Osteoblast (primary cell): ENCODE measurements at places on chromosomes 4 and X. TPM values are rescaled to one million over a fixed set of nuclear protein-coding genes. Genes with fewer than 3 reads are reported as not detected.

DNA sequence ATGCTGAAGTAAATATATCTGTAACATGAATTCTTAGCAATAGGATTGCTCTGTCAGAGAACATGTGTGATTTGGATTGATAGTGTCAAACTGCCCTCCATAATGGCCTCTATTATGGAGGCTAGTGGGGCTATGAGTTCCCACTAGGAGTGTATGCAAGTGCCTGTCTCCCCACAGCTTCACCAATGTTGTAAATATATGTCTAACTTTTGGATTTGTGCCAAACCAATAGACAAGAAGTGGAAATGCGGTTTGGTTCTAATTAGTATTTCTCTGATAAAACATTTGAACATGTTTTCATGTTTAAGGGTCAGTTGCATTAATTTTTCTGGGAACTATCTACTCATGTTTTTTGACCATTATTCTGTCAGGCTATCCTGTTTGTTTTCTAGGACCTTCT is 28.1 kb downstream of the GPAT3 start:
- no peak for DNase-seq

DNA sequence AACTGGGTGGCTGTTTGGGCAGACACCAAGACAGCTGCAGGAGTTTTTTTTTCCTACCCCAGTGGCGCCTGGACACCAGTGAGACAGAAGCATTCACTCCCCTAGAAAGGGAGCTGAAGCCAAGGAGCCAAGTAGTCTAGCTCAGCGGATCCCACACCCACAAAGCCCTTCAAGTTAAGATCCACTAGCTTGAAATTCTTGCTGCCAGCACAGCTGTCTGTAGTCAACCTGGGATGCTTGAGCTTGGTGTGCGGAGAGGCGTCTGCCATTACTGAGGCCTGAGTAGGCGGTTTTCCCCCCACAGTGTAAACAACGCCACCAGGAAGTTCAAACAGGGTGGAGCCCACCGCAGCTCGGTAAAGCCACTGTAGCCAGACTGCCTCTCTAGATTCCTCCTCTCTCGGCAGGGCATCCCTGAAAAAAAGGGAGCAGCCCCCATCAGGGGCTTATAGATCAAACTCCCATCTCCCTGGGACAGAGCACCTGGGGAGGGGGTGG is 171.4 kb downstream of the ARHGEF9 start:
- DNase-seq = no peak

DNA sequence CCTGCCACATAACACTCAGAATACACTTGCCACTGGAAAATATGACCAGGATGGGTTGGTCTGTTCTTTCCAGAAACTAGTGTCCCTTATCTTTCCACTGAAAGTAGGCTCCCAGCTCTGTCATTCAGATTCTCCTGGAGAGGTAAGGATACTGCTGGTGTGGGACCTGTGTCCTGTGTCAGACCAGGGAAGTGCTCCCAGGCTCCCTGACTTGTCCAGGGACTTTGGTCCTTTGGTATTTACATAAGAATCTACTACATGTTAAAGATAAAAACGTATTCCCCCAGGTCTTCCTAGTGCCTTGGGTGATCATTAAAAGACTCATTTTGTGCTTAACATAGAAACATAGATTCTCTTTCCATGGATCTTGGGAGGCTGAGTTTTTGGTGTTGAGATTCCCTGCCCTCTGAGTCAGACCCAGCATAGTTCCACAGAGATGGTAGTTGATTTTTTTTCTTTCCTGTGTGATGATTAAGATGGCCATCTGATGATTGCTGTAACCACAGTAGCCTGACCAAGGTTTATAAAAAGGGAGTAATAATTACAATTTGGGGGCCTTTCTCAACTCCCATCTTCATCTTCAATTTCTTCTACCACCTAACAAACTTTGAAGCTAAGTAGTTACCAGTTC is 159.8 kb upstream of the JADE1 start:
- peak; percentile 91 for DNase-seq

- peak; percentile 38 for DNase-seq
Measured at GRCh38 chr4:24765376-24765988, 29.9 kb upstream of the SOD3 start.

GRCh38 chr4:181108237-181108636 is 1135.0 kb upstream of the TENM3 start:
- DNase-seq = no peak

DNA sequence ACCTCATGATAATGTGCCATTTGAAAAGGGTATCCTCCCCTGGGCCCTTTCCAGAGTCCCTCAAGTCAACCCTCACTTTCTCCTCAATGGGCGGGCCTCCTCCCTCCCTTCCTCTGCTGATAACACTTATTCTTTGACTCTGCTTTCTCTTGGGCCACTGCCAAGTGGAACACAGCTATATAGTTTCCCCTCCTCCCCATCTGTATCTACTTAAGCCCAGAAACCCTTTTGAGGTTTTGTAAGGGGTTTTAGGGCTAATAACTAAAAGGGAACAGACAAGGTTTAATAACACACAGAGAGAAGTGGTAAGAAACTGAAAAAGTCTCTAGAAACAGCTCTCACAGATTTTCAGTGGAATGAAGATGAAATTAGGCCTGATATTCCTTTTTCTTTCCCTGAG is 116.7 kb downstream of the GPC3 start:
- no peak for DNase-seq

DNA sequence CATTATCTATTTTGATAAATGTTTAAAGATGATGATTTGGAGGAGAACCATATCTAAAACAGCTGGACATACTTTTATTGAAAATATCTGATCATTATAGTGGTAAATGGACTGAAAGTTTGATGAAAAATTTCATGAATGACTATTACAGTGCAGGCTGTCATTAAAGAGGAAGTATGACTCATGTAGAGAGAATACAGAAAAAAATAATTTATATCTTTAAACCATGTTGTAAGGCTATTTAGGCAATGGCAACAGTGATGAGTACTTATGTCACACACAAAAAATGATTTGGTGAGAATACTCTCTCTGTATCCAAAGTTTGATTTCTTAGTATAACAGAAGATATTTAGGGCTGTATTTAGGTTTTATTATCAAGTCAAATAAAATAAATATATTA is 3.9 kb upstream of the GLRB start:
- no peak for DNase-seq

DNA sequence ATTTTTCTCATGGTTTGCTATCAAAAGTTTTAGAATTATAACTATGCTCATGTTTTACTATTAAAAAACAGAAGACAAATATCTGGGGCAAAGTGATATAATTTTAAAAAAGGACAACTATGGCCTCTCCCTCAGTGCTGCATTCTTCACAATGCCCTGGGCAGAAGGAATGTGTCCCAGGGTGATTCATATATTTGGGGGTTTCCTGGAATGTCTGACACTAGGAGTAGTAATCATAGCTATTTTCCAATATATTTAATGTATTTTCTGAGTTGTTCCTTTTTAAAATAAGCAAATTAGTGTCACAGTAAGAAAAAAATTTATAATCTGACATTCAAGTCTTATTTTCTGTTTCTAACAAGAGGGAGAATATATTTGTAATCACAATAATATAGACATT is 281.7 kb downstream of the UNC5C start:
- peak; percentile 86 for DNase-seq

GRCh38 chr4:139672732-139673131 is 7.1 kb downstream of the MGST2 start:
- no peak for DNase-seq

DNA sequence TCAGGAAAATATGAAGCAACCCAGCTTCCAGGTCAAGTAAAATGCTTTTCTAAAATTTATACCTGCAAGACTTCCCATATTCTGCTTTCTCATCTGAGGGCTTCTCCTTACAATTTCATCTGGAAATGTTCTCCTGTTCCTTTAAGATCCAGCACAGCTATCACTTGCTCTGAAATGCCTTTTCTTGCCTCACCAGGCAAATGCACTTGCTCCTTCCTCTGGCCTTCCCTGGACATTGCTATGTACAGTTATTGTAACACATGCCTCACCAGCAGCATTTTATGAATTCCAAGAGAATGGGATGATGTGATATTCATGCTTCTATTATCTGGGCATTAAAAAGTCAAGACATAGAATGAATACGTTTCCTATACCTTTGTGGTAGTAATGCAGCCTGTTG is 842.1 kb upstream of the INTU start:
- peak; percentile 48 for DNase-seq

GRCh38 chr4:113468165-113469022 is 293.1 kb downstream of the CAMK2D start:
- DNase-seq = peak; percentile 39

DNA sequence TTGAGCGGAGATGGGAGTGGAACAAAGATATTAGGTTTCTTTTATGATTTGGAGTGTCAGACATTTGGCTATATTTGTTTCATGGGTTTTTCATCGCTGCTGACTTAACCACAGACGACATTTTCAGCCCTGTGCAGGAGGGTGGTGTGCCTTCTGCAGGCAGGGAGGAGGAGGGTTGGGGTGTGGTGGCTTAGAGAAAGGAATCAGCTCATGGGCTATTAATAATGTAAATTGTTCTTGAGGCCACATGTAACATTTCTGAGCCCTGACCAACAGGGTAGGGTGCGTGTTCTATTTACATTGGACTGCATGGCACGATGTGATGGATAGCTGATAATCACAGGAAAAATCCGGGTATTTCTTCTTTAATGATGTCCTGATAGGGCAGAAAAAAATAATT is 67.6 kb downstream of the POLA1 start:
- peak; percentile 17 for DNase-seq

The NAT8L gene
- total RNA-seq = under 0.01 TPM in 2 replicates

The INTS12 gene
- total RNA-seq = 14.8 and 19.7 TPM in 2 replicates

The CNGA1 gene
- total RNA-seq = not detected in 2 replicates

The SEL1L3 gene
- 66.6 and 83.6 TPM in 2 replicates for total RNA-seq

The TCEAL6 gene
- not detected in 2 replicates for total RNA-seq

The FAM241A gene
- total RNA-seq = 2.1 and 2.2 TPM in 2 replicates

The ADH4 gene
- not detected in 2 replicates for total RNA-seq
